ENCODE measurements at places on chromosomes 2 and 18.

- DNase-seq = no peak
Measured at GRCh38 chr2:136424112-136424511, 306.2 kb upstream of the CXCR4 start.

DNA sequence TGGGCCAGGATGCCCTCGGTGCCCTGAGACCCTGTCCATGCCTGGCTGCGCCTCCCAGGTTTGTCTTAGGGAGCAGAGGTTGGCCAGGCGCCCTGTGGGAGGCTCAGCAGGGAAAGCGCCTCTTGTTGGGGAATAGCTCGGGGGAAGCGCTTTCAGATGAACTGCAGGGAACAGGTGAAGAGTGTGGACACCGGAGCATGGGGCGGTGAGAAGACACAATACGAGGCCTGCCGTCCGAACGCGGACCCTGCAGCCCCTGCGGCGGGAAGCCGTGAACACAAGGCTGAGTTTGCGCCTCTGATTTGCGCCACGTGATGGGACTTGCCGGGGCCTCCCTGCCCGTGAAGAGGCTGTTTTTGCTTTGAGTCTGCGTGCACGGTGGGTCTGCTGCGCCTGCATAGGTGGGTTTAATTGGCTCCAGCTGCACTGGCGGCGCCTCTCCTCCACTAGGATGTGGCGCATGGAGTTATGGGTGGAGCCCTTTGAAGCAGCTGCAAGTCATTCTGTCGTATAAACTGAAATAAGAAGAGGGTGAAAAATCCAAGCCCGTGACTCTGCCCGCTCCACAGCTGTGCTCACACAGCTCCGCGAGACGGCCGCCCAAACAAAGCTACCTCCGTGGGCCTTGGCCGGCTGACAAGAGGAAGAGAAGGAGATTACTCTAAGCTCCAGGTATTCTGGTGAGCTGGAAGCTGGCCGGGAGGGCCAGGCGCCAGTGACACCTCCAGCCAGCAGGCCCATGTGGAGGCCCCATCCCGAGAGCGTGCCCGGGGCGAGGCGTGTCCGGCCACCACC lies 103.5 kb upstream of the CTDP1 start:
- no peak for DNase-seq

- no peak for DNase-seq
Measured at GRCh38 chr18:76315722-76316230, 179.3 kb downstream of the ZNF516 start.

GRCh38 chr18:50862401-50862800 lies 16.5 kb upstream of the ME2 start:
- DNase-seq = no peak

GRCh38 chr2:97733341-97734035 lies 20.1 kb downstream of the ZAP70 start:
- no peak for DNase-seq

GRCh38 chr2:193793914-193794313 lies 1599.2 kb upstream of the TMEFF2 start:
- DNase-seq = no peak

DNA sequence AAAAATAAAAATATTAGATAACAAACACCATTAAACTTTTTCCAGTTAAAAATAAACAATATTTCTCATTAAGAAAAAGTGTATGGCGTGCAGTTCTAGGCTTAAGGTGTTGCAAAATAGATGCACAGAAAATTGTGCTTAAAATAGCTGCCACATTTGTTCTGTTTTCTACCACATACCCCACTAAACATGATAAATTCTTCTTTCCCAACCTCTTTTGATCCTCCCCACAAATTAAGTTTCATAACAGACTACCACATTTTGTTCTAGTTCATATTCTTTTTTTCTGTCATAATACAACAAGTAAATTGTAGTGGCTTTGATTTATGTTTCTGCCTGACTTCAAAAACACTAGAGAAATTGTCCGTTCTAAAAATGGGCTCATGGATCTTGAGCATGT lies 64.5 kb downstream of the ARHGAP28 start:
- no peak for DNase-seq

GRCh38 chr2:164887434-164888144 lies 46.0 kb upstream of the COBLL1 start:
- no peak for DNase-seq

DNA sequence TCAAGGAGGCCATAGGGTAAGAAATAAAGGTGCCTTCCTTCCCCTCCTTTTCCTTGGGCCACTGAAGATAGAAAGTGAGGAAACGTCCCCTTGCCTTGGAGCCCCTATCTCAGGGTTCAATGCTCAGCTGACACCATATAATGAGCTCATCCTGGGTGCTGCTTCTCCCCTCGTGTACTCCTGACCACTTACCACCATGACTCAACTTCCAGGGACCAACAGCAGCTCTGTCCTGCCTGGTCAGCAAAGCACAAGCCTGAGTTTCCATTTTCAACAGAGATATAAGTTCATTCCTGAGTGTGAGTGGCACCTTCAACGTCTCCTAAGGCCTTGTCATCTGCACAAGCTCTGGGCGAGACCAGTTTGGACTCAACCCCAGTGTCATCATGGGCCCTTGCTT lies 151.2 kb downstream of the CAPN13 start:
- no peak for DNase-seq

DNA sequence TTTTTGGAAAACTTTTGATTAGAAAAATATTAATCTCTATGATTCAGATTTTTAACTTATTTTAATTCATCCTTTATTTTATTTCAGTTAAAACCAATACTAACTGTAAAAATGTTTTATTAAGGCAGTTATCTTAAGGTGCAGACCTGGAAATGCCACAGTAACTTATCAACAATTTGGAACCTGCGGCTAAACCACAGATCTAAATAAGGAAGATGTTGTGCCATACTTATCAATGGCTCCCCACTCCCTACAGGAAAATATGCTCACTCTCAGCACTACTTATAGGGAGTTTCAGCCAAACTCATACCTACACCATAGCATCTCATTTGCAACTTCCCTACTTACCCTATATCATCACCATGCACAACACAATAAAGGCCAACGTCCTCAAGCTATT lies 226.9 kb upstream of the KYNU start:
- DNase-seq = no peak

- no peak for DNase-seq
Measured at GRCh38 chr2:104936527-104936926, 82.6 kb downstream of the POU3F3 start.

DNA sequence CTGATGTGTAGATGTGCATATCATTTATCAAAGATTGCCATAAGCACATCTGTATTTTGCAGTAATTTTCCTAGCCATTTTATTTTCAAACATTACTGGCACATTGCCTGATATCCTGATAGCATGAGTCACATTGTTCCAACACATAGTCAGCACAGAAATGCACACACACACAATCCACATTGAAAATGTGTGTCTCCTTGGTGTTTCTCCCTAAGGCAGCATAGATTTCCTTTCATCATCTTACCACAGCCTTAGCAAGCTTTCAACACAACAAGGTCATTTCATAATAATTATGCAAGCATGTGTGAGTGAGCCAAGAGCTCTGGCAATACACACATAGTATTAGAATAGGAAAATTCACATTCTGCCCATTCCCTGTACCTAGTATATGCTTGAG lies 245.4 kb upstream of the MEIS1 start:
- DNase-seq = no peak

DNA sequence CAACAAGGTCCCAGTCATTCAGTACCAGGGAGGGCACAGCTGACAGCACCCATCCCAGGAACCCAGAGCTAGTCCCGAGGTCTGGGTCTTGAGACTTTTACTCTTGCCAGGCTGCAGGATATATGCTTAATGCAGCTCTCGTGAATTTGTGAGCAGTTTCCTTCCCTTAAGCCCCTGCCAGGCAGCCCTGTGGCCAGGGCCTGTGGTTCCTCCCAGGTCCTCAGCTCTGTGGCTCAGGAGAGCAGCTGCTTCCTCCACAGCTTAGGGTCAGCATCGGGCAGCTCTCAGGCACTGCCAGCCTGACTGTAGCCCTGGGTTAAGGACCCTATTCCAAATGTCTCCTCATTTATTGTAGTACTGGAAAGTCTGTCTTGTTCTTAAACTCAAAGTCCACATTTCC lies 1384.8 kb downstream of the RPIA start:
- DNase-seq = no peak

DNA sequence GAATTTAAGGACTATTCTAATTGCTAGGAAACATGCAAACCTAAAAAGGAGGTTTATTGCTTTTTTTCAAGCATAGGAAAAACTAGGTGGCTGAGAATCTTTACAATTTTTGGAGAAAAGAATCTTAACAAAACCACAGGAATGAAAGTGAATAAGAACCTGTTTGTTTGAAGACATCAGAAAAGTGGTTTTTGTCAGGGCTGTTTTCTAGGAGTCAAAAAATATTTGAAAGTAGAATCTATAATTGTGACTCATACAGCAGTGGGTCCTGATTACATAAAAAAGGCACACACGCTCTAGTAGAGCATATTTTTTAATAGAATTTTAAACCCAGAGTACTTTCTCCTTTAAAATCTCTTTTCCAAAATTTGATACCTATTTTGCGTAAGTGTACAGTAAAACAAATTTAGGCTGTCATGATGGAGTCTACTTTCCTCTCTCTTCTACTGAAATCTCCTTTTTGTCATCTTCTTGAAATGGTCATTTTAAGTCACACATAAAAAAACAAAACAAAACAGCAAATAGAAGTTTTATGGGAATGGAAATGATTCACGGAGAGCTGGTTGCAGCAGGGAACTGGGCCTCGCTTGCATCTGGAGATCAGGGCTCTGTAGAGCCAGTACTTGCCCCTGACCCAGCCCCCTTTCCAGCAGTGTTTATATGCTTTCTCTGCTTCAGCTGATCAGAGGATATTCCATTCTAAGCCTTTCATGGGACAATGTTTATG lies 59.1 kb upstream of the PELI1 start:
- no peak for DNase-seq

DNA sequence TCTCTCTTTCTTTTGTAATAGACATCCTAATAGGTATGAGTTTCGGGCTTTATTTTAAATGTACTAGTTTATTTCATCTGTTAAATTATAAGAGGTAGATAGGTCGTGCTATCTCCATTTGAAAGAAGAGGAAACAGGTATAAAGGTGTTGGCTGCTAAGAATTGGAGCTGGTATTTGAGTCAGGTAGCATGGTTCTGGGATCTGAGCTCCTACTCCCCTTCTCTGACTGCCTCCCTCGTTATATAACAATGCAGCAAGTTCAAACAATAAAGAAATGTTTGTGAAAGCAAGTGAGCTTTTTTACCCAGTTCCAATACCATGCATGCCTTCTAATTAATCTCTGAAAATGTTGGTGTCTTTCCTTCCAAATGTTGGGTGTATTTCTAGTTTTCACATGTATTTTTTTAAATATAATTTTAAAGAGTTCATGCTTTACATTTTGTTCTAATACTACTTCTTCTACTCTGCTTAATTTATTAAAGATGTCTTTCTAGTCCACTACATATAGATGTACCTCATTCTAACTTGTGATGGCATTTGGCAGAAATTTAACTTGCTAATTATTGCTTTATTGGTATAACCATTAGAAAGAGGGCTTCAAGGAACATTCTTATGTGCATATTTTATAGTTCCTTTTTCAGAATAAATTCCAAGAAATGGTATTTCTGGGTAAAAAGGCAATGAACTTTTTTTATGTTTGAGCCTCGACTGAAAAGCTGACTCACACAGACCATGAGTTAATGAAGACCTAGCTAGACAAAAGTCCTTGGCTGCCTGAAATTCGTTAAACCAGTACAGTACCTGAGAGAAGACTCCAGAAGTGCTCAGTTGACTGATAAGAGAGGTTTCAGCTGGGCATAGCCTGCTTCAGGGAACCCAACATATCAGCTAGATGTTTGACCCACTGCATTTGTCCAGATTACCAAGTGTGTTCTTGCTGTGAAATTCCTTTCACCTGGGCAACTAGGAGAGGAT lies 133.5 kb downstream of the CERS6 start:
- DNase-seq = no peak

DNA sequence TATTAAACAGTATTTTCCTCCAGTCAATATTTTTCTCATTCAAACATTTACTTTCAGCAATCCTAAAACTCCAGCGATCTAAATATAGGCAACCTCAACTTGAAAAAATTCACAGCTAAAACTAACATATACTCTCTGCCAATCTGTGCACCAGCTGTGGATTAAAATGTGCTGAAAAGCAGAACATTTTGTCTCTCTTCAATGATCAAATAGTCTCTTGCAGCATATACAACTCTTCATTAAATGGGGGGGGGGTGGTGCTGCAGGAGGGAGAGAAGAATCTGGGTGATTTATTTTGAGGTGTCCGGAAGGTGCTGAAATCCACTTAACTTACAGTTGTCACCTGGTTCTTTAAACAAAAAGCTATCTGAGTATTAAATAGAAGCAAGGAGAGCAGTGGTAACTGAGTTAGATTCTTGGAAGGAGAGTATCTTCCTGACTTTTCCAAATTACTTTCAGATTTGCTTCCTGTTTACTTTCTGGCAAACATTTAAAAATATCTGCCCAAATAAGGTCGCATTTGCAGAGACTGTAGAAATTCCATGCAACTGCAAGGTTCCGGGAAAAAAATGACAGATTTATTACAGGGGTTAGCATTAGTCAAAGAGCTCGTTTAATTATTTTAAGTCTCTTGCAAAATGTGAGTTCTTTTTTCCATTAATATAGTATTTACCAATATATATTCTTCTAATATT lies 904.7 kb upstream of the ACVR2A start:
- no peak for DNase-seq

GRCh38 chr2:119544939-119545475 lies 758 bp downstream of the CFAP221 start:
- DNase-seq = no peak

GRCh38 chr2:153986488-153987229 lies 114.9 kb downstream of the GALNT13 start:
- DNase-seq = no peak

DNA sequence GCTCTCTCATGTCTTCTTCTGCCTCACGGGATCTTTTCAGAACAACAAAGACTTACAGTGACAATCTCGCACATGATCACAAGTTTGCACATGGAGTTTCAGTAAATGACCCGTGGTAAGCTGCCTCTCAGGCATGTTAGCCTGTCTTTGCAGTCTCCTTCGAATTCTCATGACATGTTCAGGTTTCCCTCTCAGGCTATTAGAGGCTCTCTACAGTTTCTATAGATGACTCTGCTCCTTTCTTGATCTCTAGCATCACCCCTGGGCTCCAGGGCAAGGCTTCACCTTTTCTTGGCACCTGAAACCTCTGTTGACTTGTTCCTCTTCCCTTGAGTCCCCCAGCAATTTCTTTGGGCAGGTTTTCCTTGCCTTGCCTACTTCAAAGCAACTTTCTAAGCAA lies 23.0 kb downstream of the MPP4 start:
- no peak for DNase-seq

GRCh38 chr18:58712930-58713329 lies 41.7 kb downstream of the MALT1 start:
- no peak for DNase-seq

DNA sequence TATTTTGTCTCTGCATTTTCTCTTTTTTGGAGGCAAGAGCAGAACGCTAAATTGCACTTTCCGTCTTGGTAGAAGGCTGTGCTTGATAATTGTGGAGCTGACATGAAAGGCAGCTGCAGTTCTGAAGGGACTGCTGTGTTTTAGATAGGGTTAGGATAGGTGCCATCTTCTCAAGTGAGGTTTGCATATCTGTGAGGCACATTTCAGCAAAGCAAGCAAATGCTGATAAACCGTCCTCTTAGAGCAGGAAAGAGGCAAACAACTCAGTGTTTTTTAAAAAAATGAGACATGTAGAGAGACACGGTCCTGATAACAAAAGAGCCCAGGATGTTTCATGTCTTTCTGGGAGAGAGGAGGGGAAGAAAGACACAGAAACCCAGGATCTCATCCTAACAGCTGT lies 217.7 kb downstream of the SOCS6 start:
- no peak for DNase-seq

Measured in activated gamma-delta T cell (primary cell).